ENCODE measurements at places on chromosomes 3 and 15.
A peak's percentile ranks its signal among the peaks of the same experiment; 100 is the strongest.

DNA sequence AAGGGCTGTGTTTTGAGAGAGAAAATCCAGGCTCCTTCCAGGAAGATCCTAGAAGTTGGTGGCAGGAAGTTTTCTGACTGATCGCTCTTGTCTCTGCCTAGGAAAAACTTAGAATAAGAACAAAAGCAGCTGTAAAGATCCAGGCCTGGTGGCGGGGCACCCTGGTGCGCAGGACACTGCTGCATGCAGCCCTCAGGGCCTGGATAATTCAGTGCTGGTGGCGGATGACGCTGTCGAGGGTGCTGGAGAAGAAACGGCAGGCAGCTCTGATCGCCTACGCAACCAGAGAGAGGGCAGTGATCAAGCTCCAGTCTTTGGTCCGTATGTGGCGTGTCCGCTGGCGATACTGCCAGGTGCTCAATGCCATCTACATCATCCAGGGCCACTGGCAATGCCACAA is 1.5 kb downstream of the IQCF2 start:
- DNase-seq: no peak
- no peak overlapping the region for H3K4me3 ChIP-seq
- no peaks in the 10 kb centered on the region for H3K36me3 ChIP-seq
- no peak overlapping the region for H3K27ac ChIP-seq

DNA sequence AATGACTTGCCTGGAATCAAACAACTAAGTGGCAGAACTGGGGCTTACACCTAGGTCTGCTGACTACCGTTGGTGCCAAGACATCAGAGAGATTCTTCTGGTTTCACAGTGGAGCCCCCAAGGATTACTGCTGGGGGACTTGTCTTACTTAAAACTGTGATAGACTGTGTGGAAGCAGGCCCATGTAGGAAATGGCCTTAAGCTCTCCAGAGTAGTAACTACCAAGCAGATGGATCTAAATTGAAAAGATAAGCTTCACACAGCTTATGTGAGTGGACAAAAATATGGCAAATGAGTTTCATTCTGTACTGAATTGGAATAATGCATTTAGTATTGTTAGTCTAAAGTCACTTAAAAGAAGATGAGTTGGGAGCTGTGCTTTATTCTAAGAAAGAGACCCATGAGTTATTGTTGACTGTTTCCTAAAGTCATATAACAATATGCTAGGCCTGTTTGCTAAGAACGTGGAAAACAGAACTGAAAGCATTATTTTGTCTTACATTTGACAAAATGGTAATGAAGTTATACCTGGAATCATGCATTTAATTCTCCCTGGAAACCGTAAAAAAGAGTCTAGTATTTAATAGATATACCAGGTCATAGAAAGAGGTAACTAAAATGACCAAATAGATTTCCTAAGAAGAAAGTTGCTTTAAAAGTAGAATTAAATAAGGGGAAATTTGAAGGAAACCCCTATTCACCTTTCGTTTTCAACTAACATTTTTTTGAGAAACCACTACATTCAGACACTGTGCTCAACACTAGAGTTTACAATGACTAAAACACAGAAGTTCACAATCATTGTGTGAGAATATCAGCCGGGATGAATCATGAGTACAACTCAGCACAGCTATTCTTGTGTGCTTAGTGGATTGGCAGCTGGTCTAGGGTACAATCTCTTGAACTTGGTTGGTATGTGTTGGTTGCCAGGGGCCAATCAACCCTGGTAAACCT is 13.0 kb upstream of the MAPK6 start:
- peak; percentile 60 for DNase-seq
- peak overlapping the region; percentile 81 for H3K27ac ChIP-seq
- peak overlapping the region; percentile 49 for H3K4me3 ChIP-seq
- H3K36me3 ChIP-seq: peaks cover 3% of the 10 kb centered on the region
- no peaks in the 10 kb centered on the region for H3K27me3 ChIP-seq

GRCh38 chr3:150877303-150877702 is 27.9 kb downstream of the MINDY4B start:
- no peak overlapping the region for H3K4me3 ChIP-seq
- DNase-seq: no peak
- H3K27me3 ChIP-seq: peaks cover 6% of the 10 kb centered on the region
- no peak overlapping the region for H3K27ac ChIP-seq
- H3K36me3 ChIP-seq: no peaks in the 10 kb centered on the region

GRCh38 chr3:123046262-123047061 is 18.9 kb upstream of the SEMA5B start:
- no peaks in the 10 kb centered on the region for H3K4me1 ChIP-seq
- no peak overlapping the region for H3K27ac ChIP-seq
- H3K4me3 ChIP-seq: no peak overlapping the region
- DNase-seq: no peak
- H3K27me3 ChIP-seq: peaks cover 25% of the 10 kb centered on the region

DNA sequence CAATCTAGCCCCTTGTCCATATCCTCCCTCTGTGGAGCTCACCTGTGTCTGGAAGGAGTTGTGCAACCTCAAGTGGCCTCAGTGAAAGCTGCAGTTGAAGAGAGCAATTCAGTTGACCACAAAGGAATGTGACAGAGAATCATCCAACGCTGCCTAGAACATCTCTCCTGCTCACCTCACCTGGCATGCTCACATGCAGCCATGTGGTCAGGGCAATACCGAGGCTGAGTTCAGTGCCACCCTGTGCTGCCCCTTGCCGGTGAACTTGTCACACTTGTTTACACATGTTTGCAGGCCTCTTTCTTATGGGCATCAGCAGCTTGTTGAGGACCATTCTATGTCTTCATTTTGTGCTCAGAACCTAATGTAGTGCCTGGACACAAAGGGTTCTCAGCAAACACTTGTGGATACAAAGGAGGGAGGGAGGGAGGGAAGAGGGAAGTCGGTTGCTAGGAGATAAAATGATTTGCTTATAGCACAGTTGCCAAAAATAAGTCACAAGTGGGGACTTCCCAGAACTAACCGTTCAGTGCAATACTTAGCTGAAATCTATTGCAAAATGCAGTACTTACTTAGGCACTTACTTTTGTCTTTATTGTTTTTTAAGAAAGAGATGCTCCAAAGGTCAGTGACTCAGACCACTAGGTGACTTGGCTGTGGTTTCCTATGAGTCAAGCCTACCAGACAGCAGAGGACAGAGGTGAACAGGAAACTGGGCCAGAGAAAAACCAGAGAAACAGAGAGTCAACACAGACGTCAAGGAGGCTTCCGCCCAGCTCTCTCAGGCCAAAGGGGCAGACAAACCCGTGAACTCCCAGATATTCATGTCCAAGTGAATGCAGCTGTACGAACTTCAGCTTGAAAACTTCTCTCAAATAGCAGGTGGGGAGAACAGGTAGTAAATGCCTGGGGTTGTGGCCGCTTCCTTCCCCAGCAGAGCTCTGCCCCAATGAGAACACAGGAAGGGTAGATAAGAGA is 227.8 kb upstream of the CTNNB1 start:
- peak overlapping the region; percentile 88 for H3K27ac ChIP-seq
- no peaks in the 10 kb centered on the region for H3K27me3 ChIP-seq
- peak overlapping the region; percentile 70 for H3K4me3 ChIP-seq
- H3K36me3 ChIP-seq: no peaks in the 10 kb centered on the region
- DNase-seq: peak; percentile 80

GRCh38 chr3:86388820-86389219 is 602.1 kb downstream of the VGLL3 start:
- no peak overlapping the region for H3K4me3 ChIP-seq
- no peaks in the 10 kb centered on the region for H3K36me3 ChIP-seq
- no peaks in the 10 kb centered on the region for H3K4me1 ChIP-seq

DNA sequence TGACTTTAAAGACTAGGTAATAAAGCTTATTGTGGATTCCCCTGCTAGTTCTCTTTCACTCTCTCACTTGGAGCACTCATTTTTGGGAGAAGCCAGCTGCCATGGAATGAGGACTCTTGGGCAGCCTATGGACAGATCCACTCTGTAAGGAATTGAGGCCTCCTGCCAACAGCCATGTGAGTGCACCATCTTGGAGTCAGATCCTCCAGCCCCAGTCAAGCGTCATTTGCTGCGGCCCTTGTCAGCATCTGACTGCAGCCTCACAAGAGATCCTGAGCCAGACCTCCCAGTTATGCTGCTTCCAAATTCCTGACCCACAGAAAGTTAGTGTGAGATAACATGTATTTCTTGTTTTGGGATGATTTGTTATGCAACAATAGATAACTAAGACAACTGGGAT is 101.9 kb downstream of the SEMA6D start:
- DNase-seq: no peak
- H3K36me3 ChIP-seq: no peaks in the 10 kb centered on the region
- no peak overlapping the region for H3K27ac ChIP-seq
- peaks cover 2% of the 10 kb centered on the region for H3K4me1 ChIP-seq
- H3K4me3 ChIP-seq: no peak overlapping the region
- peaks cover 15% of the 10 kb centered on the region for H3K27me3 ChIP-seq

- peaks cover 9% of the 10 kb centered on the region for H3K27me3 ChIP-seq
- DNase-seq: no peak
- no peaks in the 10 kb centered on the region for H3K36me3 ChIP-seq
- peaks cover 4% of the 10 kb centered on the region for H3K4me1 ChIP-seq
- no peak overlapping the region for H3K4me3 ChIP-seq
These were observed 56.7 kb downstream of the RPL22L1 start for GRCh38 chr3:170813266-170813665.

DNA sequence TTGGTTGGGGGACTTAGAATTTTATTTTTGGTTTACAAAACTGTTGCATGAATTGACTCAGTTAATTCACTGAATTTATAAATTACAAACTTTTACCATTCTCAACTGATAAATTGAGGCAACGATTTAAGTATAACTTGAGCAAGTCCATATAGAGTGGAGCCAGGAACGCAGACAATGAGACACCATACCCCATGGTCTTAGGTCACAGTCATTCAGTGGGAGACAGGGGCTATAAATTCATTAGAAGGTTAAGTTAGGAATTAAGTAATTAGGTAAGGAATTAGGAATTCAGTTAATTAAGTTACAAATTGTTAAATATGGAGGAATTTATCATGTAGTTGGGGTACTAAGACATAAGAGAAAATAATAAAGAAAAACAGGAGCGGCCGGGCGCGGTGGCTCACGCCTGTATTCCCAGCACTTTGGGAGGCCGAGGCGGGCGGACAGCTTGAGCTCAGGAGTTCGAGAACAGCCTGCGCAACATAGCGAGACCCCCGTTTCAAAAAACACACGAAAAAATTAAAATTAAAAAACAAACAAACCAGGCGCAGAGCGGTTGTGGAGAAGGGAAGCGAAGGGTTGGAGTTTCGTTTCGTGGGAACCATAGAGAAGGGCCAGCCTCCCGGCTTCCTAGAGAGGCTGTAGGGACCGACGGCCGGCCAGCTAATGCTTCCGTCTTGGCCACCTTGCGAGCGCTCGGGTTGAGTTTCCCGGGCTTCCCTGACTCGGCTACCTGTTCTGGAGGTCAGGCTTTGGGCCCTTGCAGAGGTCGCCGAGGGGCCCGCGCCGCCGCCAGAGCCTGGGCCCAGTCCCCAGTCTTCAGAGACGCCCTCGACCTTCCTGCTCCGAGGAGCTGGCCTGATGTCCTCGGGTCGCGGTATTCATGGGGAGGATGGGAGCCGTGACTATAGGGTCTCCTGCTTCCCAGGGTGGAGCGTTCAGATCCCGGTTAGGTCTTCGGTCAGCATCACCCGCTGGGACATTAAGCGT is at the start of gene ZNF619:
TSS of gene ZNF619 (plus strand) at position 645 of the 993 bp plus-strand sequence. CDS start 858 bp downstream, outside the sequence.
- H3K4me1 ChIP-seq: peaks cover 23% of the 10 kb centered on the region
- H3K27ac ChIP-seq: peak within 1 kb of the TSS; percentile 87
- peaks cover 20% of the 10 kb centered on the region for H3K36me3 ChIP-seq
- H3K4me3 ChIP-seq: peak within 1 kb of the TSS; percentile 89
- DNase-seq: peak; percentile 52
- peaks cover 2% of the 10 kb centered on the region for H3K27me3 ChIP-seq

GRCh38 chr15:58632789-58633188 is 116.7 kb downstream of the ADAM10 start:
- H3K36me3 ChIP-seq: peaks cover 46% of the 10 kb centered on the region
- no peak overlapping the region for H3K27ac ChIP-seq
- no peak for DNase-seq
- H3K4me3 ChIP-seq: no peak overlapping the region
- peaks cover 44% of the 10 kb centered on the region for H3K4me1 ChIP-seq
- no peaks in the 10 kb centered on the region for H3K27me3 ChIP-seq

GRCh38 chr3:56205406-56205805 is 262.9 kb downstream of the ERC2 start:
- H3K4me1 ChIP-seq: no peaks in the 10 kb centered on the region
- no peak overlapping the region for H3K27ac ChIP-seq
- no peaks in the 10 kb centered on the region for H3K36me3 ChIP-seq
- DNase-seq: no peak
- H3K4me3 ChIP-seq: no peak overlapping the region

DNA sequence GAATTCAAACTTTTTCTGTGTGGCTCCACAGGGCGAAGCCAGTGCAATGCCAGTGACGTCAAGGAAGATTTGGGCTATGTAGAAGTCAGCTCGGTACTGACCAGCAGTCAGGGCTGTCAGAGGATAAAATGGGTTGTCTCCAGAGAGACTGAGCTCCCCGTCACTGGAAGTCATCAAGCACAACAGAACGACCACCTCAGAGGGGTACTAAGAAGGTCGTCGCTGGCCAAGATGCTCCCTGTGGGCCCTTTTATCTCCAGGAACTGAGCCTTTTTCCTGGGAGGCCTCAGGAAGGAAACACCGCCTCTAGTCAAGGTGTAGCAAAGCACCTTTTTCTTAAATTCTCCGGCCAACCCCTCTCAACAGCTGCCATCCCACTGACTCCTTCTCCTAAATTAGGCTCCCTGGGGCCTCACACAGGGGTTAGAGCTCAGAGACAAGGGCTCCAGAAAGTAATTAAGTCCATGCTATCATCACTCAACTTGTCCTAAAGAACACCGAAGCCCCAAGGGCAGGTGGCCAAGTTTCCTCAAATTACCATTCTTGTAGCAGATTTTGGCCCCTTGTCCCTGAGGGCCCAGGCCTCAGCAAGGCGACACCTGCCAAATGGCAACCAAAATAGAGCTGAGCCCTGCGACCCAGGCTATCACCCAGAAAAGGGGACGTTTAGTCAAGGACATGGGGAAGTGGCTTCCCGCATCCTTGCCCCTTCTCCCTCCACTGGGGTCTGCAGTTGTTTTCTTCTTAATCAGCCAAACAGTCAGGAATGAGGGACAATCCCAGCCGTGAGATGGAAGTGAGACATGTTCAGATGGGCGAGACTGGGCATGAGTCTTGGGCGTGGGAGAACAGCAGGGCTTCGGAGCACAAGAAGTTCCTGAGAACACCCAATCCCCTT is 48.0 kb downstream of the SSUH2 start:
- no peak overlapping the region for H3K27ac ChIP-seq
- no peaks in the 10 kb centered on the region for H3K4me1 ChIP-seq
- no peak overlapping the region for H3K4me3 ChIP-seq
- no peak for DNase-seq

GRCh38 chr3:43960448-43960840 is 269.7 kb downstream of the ABHD5 start:
- H3K4me3 ChIP-seq: no peak overlapping the region
- peaks cover 5% of the 10 kb centered on the region for H3K4me1 ChIP-seq
- H3K36me3 ChIP-seq: no peaks in the 10 kb centered on the region
- H3K27ac ChIP-seq: no peak overlapping the region

DNA sequence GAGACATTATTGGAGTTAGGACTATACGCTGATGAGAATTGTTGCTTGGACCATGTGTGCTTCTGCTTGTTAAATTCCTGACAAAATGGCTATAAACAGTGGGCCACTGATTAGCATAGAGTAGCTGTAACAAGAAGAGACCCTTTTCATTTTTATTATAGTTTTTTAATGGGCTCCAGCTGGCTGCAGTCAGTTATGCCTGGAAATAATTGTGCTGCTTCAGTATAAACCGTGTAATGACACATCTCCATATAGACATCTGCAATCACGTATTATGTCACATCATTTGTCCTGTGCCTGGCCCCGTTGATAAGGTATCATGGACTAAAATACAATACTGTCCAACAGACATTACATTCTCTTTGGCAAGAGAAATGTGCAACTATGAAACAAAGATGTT is 50.9 kb downstream of the ARPP21 start:
- no peak for DNase-seq
- H3K27me3 ChIP-seq: no peaks in the 10 kb centered on the region
- H3K36me3 ChIP-seq: no peaks in the 10 kb centered on the region
- H3K4me3 ChIP-seq: no peak overlapping the region
- H3K4me1 ChIP-seq: no peaks in the 10 kb centered on the region
- no peak overlapping the region for H3K27ac ChIP-seq
